ENCODE measurements at places on chromosomes 16 and 17.

DNA sequence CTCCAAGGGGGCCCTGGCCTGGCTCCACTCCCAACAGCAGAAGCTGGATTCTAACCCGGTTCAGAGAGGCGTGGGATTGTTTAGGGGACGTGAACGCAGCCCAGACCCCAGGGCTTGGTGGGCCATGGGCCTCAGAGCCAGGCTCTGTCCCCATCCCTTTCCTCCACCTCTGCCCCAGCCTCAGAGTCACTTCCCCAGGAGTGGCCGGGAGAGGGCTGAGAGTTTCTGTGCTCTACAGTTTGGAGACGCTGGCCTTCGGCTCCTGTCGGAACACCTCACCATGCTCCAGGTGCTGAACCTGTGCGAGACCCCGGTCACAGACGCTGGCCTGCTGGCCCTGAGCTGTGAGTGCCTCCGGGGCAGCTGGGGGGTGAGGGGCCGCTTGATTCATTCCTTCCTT, 73.8 kb upstream of the PLCG2 start:
- no peak for DNase-seq
- no peak overlapping the region for H3K4me3 ChIP-seq
- no peaks in the 10 kb centered on the region for H3K27me3 ChIP-seq
- peaks cover 9% of the 10 kb centered on the region for H3K4me1 ChIP-seq
- H3K27ac ChIP-seq, result no peak overlapping the region
- H3K36me3 ChIP-seq, result no peaks in the 10 kb centered on the region

DNA sequence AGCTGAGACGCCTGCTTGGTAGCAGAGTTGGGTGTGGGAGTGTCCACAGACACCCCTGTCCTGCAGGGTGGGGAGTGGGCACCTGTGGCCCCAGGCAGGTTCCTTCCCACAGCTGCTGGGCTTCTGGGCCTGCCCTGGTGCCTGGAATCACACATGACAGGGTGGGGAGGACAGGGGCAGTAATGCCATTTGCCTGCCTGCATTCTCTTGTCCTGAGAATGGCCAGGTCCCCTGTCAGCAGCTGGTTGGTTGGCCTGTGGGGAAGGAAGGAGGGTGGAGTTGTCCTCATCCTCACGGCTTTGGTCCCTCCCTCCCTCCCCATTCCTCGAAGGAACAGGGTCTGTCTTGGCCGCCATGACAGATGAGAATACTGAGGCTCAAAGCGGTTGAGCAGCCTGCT, 5.2 kb downstream of the PRSS53 start:
- H3K36me3 ChIP-seq, result no peaks in the 10 kb centered on the region
- H3K4me3 ChIP-seq, result no peak overlapping the region
- no peak for DNase-seq
- no peak overlapping the region for H3K27ac ChIP-seq
- H3K4me1 ChIP-seq, result peaks cover 2% of the 10 kb centered on the region
- H3K27me3 ChIP-seq, result no peaks in the 10 kb centered on the region

- peak overlapping the region; percentile 14 for H3K27ac ChIP-seq
- H3K4me3 ChIP-seq, result no peak overlapping the region
- no peak for DNase-seq
- no peaks in the 10 kb centered on the region for H3K27me3 ChIP-seq
- H3K36me3 ChIP-seq, result no peaks in the 10 kb centered on the region
Measured at GRCh38 chr17:82195675-82196672, 16.7 kb downstream of the CCDC57 start.

DNA sequence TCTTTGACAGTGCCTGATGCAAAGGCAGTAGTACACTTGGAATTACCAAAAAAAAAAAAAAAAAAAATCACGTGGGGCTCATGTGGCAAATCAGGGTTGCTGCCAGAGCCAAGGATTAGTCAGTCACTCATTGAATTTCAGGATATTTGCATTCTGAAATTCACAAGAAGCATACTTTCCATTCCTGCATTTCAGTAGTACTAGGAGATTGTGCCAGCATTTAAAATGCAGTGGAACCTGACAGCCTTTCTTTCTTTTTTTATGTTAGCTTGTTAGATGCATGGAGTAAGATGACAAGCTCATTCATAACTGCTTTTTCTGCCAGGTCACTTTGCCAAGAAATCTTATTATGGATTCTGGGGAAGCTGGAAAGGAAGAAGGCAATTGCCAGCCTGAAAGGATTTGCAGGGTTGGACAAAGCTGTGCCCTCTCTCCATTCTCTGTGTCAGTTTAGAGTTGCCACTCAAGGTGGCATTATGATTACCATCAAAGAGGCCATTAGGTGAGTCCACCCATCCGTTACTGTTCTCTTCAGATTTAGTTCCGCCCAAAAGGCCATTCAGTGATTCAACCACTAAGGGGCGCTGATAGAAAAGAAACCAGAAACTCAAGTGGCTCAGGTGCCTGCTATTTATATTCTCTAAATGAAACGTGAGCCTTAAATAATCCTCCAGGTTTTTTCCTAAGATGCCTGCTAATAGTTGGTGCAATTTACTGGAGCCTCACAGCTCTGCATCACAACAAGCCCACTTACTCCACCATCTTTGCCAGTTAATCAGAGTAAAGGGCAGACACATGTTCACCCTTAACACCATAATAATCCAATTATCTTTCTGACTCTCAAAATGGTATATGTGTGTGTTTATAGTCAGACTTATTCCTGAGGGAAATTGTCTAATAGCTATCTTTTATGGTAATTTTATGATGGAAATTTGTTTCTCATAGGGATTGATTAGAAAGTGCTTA, 59.0 kb downstream of the TANGO6 start:
- no peak overlapping the region for H3K4me3 ChIP-seq
- no peaks in the 10 kb centered on the region for H3K36me3 ChIP-seq
- H3K4me1 ChIP-seq, result no peaks in the 10 kb centered on the region
- no peak for DNase-seq
- H3K27ac ChIP-seq, result no peak overlapping the region

DNA sequence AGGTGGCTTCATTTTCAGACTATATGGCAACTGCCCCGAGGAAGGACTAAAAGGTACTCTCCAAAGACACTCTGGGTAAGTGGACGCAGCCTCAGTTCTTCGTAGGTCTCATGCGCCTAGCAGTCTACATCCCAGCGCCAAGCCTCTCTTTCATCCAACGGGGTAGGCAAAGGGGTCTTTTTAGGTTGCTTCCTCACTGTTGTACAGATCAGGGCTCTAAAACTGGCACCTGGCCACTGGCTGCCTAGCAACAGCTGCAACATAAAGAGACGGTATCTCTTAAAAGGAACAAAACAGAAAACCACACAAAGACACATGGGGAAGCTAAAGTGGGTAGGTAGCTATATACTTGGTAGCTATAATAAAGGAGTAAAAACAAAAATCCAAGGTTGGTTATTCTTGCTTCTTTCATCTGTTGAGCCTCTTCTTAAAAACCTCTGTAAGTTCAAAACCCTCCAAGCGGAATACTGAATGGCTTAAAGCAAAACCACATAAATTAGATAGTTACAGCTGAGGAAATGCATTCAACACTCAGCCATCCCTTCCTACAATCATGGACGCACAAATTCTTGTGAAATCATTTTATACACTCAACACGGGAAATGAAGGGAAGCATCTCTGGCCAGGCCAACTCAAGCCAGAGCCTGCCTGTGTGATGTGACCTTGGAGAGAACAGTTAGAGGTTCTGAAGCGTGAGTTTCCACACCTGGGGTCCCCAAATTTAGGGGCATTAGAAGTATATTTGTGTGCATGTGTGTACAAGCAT, 22.7 kb downstream of the CYTH1 start:
- no peaks in the 10 kb centered on the region for H3K27me3 ChIP-seq
- no peaks in the 10 kb centered on the region for H3K36me3 ChIP-seq
- peaks cover 12% of the 10 kb centered on the region for H3K4me1 ChIP-seq

GRCh38 chr16:1137604-1138003, 15.3 kb upstream of the CACNA1H start:
- peak overlapping the region; percentile 78 for H3K27ac ChIP-seq
- no peaks in the 10 kb centered on the region for H3K27me3 ChIP-seq
- H3K4me1 ChIP-seq, result peaks cover 4% of the 10 kb centered on the region
- H3K4me3 ChIP-seq, result no peak overlapping the region

DNA sequence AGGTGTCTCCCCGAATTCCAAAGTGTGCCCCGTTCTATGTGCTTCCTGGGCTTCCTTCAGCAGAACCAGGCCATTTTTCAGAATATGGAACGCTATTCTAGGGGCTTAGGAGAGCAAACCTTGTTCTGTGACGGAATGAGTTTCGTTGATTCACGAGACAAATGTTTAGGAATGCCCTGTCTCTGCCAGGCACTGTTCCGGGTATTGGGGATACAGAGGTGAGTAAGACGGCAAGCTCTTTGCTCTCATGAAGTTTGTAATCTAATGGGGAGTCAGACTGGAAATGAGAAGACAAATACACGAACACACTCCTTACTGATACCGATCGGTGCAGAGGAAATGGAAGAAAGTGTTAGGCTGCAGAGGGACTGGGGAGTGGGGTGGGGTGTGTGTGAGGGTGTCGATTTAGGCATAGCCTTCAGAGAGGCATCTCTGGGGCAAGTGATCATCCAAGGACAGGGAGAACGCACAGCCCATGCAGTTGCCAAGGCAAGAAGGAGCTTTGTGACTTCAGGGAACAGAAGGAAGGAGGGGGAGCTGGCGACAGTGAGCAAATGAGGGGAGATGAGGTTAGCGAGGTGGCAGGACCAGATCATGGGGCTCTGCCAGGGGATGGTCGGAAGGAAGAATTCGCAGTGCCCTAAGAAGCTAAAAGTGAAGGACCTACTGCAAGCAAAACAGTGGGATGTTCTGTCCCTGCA, 189.6 kb downstream of the MSI2 start:
- no peak overlapping the region for H3K27ac ChIP-seq
- no peak for DNase-seq
- no peaks in the 10 kb centered on the region for H3K27me3 ChIP-seq
- no peak overlapping the region for H3K4me3 ChIP-seq
- peaks cover 27% of the 10 kb centered on the region for H3K4me1 ChIP-seq

DNA sequence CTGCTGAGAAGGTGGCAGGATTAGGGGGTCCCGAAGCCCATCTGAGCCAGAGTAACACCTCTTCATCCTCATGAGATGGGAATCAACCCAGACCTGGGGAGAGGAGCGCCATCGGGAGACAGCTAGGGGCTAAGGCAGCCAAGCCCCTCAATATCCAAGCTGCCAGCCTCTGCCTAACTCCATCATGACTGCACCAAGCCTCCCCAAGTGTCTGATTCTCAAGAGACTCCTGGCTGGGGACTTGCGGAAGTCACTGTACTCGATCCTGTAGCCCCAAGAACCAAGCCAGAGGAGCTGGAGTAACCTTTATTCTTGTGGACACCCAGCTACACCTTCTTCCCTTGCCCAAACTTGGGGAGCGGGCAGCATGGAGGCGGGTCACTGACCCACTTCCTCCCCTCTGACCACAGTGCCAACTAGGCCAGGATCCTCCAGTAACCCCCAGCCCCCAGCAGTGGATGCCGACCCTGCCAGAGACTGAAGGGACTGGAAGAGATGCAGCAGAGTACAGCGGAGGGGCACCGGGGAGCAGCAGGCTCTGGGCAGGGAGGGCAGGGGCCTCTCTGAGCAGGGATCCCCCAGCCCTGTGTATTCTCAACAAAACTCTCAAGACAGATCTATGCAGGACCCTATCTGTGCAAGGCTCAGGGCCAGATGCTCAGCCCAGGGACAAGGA, 13.3 kb downstream of the HDAC5 start:
- H3K4me3 ChIP-seq, result peak overlapping the region; percentile 33
- H3K27me3 ChIP-seq, result no peaks in the 10 kb centered on the region
- H3K27ac ChIP-seq, result peak overlapping the region; percentile 74
- H3K4me1 ChIP-seq, result peaks cover 49% of the 10 kb centered on the region
- H3K36me3 ChIP-seq, result no peaks in the 10 kb centered on the region

GRCh38 chr17:39529455-39529854, 68.2 kb downstream of the CDK12 start:
- no peaks in the 10 kb centered on the region for H3K36me3 ChIP-seq
- H3K27ac ChIP-seq, result no peak overlapping the region
- no peaks in the 10 kb centered on the region for H3K27me3 ChIP-seq
- no peak overlapping the region for H3K4me3 ChIP-seq
- no peak for DNase-seq

- no peak overlapping the region for H3K4me3 ChIP-seq
- no peak for DNase-seq
- peaks cover 32% of the 10 kb centered on the region for H3K4me1 ChIP-seq
- H3K27me3 ChIP-seq, result no peaks in the 10 kb centered on the region
- H3K36me3 ChIP-seq, result no peaks in the 10 kb centered on the region
- H3K27ac ChIP-seq, result no peak overlapping the region
Measured at GRCh38 chr16:81679721-81680430, 99.2 kb upstream of the PLCG2 start.

DNA sequence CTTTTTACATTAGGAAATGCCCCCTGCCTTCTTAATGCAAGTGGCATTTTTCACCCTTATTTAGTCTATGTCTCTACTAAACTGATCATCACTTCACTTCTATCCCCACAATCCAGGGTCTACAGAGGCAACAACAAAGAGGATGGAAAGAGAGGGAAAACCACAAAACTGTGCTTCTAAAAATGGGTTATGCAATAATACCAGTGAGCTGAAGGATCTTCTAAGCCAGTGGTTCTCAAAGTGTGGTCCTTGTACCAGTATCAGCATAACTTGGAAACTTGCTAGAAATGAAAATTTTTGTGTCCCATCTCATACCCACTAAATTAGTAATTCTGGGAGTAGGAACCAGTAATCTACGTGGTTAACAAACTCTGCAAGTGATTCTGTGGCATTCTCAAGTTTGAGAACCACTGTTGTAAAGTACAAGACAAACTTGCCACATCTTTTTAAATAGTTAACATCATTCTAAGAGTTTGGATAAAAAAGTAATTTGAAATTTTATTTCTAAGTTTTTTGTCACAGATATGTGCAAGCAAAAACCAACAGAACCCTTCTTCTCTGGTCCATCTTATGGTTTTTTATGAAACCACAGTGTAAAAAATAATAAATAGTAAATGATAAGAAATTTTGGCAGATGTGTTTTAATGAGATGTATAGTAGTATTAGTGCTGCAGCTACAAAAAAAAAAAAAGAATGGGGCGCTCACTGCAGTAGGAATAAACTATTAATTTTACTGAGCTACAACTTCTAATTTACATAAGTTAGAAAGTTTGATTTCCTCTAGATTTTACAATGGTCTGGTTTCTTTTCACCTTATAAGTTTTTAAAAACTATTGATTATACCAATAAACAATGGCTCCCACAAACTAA, 16.2 kb downstream of the CDC27 start:
- H3K27me3 ChIP-seq, result no peaks in the 10 kb centered on the region
- H3K36me3 ChIP-seq, result no peaks in the 10 kb centered on the region
- no peak overlapping the region for H3K4me3 ChIP-seq
- H3K4me1 ChIP-seq, result peaks cover 1% of the 10 kb centered on the region
- H3K27ac ChIP-seq, result no peak overlapping the region
- no peak for DNase-seq
